ENCODE measurements at places on chromosomes 16 and 17.

DNA sequence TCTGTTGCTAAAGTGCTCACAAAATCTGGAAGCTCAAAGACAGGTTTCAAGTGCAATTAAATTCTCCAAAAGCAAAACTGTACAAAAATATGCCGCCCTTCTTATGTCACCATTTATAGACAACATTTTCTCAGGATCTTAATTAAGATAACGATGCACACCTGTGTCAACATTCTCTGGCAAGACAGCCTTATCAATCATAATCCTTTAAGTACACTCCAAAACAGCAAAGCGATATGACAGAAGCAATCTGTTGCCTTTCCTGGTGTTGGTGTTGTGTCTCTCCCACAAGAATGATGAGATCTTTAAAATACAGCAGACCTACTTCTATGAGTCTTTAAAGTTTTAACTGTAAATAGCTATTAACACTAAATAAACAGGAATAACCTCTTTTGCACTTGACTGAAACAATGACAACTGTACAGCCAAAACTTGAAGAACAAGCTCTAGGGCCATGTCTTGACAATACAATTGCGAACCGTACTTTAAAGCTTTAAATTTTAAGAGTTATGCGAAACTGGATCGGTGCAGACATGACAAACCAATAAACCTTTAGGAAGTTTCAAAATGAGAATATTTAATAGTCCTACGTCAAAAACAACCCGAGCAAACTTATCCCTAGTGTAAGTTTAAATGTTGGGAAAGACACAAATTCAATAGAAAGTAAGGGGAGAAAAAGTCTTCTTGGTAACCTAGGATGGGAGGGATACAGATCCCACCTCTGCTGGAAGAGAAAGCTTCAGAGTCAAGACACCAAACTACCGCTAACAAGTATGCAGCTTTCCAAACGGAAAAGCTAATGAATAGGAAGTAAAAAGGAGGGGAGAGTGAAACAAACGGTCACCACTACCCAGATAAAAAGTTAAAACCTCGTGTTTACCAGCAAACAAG, 3.3 kb upstream of the IRX5 start:
- peak; percentile 42 for DNase-seq

DNA sequence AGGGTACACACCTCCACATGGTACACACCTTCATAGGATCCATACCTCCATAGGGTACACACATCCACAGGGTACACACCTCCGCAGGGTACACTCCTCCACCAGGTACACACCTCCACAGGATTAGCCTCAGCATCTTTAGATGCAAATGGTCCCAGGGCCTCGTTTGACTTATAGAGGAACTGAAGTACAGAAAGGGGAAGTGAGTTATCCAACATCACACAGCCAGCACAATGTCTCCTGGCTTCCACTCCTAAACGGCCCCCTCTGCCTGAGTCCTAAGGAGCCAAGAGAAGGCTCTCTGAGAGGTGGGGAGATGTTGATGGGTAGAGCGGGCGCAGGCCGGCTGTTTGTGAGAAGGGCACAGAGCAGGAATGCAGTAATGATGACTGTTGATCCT, 12.0 kb downstream of the FOXN1 start:
- no peak for DNase-seq

- no peak for DNase-seq
Measured at GRCh38 chr17:27523712-27524111, 67.5 kb downstream of the KSR1 start.

- DNase-seq, result peak; percentile 44
Measured at GRCh38 chr17:31596382-31597323, 205.2 kb downstream of the RAB11FIP4 start.

- no peak for DNase-seq
Measured at GRCh38 chr17:68559316-68559715, 41.9 kb downstream of the FAM20A start.

GRCh38 chr16:88815901-88816589, 4.3 kb upstream of the APRT start:
- DNase-seq, result peak; percentile 57

DNA sequence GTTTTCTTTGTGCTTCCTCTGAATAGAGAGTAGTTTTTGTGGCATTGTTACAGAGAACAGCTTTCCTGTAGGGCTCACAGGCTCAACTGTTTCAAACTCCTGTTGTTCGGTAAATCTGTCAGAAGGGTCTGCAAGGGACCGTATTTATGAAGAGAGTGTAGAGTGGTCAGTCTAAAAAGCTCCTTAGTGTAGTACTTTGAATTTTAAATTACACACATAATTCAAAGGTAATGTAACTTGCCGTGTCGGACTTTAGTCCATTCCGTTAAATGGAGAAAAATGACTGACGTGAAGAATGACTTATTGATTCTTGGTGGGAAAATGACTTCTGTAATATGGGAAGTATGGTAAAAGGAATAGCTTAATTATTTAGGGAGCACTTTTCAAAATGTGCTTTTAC, 190.9 kb downstream of the WWOX start:
- DNase-seq, result peak; percentile 19

- no peak for DNase-seq
Measured at GRCh38 chr16:85948616-85949265, 49.8 kb downstream of the IRF8 start.

- DNase-seq, result no peak
Measured at GRCh38 chr17:43701318-43701743, 39.6 kb upstream of the MEOX1 start.

DNA sequence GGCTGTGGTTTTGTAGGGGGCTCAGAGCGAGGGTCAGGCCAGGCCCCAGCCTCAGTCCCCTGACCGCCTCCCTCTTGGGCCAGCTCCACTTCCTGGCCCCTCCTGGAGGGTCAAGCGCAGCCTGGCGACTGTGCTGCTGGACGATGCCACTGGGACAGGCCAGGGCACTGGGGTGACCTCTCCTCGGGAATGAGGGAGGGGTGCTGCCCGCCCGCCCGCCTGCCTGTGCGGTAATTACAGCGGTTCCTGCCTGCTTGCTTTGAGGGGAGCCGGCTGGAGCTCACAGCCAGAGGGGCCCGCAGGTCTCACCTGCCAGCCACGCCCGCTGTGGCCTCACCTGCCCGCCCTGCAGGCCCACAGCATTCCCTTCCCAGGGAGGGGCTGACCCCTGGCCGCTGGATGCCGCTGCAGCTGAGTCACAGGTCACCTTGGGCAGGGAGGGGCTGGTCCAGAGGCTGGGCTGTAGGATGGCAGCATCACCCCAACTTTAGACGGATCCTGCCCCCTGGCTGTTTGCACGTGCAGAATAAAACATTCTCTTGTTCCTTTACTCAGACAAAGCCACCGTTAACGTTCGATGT, 76.7 kb upstream of the CBX4 start:
- no peak for DNase-seq

- DNase-seq, result no peak
Measured at GRCh38 chr17:8941520-8941919, 24.0 kb downstream of the PIK3R5 start.

DNA sequence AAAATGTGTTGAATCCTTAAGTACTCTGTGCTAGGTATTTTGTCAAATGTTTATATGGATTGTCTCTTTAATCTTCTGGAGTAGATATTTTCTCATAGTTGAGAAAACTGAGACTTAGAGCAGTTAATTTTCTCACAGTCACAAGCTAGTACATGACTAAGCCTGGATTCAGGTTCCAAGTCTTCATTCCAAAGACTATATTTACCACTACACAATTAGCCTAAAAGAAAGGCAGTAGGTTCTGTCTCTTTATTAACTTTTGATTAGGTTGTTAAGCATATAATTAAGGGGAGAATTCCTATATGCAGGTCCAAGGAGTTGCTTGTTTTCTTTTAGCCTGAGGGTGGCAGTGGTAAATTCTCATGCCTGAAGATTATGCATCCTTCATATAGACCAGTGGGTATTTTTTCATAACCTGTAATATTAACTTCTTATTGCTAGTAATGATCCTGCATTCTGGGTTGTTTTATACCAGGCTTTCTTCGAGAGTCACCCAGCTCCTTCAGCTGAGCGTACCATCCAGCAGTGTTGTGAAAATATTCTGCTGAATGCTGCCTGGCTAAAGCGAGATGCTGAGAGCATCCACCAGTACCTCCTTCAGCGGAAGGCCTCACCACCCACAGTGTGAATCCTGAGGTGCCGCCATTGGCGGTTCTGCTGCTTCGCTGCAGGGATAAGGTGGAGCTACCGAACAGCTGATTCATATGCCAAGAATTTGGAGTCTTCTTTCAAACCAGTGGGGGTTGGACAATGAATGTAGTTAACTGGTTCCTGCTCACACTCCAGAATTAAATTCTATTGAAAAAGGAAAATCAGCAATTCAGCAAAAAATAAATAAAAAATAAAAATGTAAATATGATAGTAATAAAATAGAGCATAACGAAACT, 28.2 kb upstream of the KPNB1 start:
- DNase-seq, result no peak

DNA sequence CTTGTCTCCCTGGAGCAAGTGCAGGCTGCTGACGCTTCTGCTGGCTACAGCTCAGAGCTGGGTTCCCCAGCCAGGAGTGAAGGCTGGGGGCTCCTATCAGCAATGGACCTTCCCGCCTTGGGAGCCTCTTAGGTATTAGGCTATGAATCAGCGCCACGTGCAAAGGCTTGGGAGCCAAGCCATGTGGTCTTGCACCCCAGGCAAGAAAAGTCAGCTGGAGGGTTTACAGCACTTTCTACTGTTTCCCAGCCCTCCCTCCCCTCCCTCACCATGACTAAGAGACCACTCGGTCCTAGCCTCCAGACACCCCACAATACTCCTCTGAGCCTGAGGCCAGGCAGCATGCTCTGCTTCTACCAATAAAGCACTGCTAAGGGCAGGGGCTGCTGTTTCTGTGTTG, 12.3 kb downstream of the EPX start:
- no peak for DNase-seq

GRCh38 chr16:9706217-9706836, 475.9 kb downstream of the GRIN2A start:
- no peak for DNase-seq

DNA sequence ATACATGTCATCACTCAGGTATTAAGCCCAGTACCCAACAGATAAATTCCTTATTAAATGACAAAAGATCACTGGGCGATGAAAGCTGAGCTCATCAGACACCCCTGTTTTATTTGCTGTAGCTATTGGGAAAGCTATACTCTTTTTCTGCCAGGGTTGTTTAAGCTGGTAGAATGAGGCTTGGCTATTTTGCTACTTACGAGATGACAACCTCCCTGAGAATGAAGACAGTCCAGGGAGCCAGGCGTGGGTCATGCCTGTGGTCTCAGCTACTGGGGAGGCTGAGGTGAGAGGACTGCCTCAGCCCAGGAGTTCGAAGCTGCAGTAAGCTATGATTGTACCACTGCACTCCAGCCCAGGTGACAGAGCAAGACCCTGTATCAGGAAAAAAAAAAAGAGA, 4.3 kb upstream of the SH2B1 start:
- no peak for DNase-seq

DNA sequence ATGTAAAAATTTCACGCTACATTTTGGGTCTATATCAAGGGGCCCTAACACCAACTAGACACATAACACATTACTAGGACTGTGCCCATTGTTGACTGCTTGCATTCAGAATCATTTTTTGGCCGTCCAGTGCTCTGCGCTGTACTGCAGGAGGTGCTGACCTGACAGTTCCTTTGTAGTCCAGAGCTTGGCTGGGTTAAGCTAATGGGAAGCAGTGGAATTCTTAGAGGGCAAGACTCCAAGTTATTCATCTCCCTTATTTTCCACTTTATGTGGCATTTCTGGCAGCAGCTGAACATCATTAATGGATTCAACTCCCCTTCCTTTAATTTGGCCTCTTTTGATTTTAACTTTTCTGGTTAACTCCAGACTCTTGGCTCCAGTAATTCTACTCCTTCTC, 351.7 kb downstream of the CDH8 start:
- DNase-seq, result no peak

DNA sequence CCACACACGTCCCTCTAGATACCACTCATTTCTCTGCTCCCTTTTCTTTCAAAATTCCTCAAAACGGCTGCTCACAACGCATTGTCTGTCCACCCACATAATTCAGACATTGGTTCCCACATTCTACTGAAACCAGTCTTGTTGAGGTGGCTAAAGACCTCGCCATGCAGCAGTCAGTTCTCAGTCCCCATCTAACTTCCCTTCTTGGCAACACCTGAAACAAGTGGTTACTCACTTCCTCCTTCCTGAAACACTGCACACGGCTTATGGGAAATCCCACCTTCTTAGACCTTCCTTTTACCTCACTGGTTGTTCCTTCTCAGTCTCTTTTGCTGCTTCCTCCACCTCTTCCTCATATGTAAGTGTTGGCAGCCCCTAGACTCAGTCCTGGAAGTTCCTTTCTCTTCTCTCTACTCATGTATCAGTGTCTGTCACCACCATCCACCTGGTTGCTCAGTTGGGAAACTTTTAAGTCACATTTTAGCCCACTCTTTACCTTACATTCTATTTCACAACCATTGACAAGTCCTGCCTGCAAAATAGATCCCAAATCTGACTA, 277.1 kb downstream of the CEP112 start:
- DNase-seq, result no peak

DNA sequence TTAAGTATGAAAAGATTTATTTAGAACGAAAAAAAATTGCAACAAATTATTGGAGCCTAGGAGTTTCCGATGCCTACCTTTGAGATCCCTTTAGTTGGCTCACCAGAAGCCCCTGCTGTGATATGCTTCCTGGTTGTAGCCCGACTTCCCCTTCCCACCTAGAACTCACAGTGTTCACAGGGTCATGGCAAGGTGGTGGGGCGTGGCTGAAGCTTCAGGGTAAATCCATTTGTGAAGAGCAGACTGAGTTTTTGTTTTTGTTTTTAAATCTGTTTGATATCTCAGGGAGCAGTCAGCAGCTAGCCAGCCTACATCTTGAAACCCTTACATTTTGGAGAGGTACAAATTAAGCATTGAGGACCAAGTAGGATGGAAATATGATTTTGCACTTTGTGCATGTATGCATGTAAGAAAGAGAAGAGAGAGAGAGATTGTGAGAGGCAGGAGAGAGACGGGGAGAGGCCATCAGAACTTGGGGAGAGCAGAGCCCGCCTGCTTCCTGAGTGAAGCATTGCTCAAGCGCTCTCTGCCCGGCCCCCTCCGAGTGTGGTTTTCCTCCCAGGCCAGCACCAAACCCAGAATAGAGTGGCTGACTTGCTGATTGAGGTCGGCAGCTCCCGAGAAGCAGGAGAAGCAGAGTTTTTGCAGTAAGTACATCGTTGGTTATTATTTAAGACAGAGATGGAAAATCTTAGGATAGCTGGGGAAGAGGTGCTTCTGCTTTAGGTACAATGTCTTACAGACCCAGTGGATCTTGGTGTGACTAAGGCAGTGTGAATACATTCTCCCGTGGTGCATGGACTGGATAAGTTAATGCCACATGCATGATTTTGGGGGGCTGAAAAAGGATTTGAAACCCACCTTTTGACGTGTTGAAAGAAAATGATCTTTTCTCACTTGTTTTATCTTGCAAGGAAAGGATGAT, 64.2 kb downstream of the SPECC1 start:
- DNase-seq, result no peak

- no peak for DNase-seq
Measured at GRCh38 chr17:72034000-72034399, 86.8 kb upstream of the SOX9 start.
